ENCODE measurements at places on chromosomes 5 and 9.

DNA sequence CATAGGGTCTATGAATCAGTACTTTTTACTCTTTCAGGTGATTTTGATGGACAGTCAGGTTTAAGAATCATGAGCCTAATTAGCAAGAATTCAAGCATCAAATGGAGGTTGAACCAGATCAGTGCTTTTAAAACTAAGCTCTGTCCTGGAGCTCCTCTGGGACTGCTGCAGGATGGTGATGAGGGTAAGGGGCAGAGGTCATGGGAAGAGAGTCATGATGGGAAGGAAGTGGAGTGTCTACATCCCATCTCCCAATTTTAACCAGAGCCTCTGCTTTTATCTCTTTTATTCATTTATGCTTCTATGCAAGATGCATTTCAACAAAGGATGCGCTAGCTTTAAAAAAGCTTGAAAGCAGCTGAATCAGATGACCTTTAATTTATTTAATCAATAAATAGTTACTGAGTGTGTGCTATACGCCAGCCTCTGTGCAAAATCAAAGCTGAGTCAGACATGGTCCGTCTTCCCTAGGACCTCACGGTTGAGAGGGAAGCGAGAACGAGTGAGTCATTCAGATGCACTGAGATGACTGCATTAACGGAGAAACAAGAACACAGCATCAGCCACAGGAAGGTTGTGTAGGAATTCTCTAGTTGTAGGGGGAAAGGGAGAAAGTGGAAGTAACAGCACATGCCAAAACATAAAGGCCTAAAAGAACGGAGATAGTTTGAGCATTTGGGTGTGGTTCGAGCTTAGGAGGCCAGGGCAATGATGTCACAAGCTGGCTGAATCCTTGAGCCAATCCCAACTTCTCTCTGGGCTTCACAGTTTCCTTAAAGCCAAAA, 441.6 kb upstream of the BRINP1 start:
- DNase-seq, result no peak

- no peak for DNase-seq
Measured at GRCh38 chr5:143215690-143216089, 187.8 kb downstream of the NR3C1 start.

DNA sequence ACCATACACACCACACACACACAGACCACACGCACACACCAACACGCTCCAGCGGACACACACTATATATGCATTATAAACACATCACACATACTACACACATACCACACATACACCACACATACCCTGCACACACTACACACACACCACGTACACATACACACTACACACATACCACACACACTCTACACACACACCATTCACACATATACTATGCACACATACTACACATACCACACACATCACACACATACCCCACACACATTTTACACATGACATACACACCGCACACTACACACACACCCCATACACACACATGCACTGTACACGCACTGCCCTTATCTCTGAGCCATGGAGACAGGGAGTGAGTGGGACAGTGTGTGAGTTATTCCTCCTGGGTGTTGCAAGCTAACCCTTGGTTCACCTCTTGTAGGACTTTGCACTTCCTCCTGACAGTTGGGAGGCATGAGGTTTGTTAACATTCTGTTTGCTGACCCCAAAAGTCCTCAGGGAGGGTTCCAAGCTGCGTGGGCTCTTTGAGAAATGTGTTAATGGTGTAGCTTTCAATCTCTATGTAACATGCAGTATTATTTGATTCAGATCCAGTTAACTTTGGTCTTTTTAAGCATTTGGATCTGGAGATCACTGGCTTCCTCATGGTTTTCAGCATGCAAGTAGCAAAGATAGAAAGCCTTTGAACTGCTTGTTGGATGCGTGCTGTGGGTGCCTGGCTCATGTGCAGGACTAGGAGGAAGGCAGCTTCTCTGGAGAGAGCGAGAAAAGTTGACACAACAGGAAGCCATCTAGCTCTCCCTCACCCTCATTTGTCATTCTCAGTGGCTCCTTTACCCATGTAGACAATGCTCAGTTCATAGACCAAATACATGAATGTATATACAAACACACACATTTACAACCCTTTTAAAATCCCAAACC, 13.7 kb downstream of the IL31RA start:
- no peak for DNase-seq

DNA sequence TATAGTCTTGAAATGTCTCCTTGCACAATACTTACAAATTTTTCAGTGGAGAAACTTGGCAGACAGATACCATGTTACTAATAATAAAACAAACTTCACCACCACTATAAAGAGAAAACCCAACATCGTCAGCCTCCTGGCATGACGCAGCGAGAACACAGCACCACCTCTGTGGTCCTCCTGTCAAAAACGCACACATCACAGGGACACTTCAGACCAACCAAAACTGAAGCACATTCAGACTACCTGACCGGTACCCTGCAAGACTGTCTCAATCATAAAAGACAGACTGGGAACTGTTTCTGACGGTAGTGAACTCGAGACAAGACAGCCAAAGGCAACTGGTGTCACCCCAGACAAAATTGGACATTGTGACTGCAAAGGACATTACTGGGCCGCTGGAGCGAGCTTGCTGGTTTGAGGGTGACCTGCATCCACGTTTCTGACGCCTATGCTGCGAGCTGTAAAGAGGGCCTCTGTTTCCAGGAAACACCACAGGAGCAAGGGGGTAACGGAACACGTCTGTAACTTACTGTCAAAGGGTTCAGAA, 34.4 kb downstream of the NSUN2 start:
- no peak for DNase-seq

DNA sequence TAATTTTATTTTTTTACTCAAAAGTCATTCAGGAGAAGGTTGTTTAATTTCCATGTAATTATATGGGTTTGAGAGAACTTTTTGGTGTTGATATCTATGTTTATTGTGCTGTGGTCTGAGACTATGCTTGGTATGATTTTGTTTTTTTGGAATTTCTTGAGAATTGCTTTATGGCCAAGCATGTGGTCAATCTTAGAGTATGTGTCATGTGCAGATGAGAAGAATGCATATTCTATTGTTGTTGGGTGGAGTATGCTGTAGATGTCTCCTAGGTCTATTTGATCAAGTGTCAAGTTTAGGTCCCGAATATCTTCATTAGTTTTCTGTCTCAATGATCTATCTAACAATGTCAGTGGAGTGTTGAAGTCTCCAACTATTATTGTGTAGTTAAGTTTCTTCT, 134.9 kb downstream of the HMHB1 start:
- no peak for DNase-seq

GRCh38 chr5:168525856-168526255, 3.2 kb upstream of the FBLL1 start:
- DNase-seq, result no peak

GRCh38 chr5:133996683-133997252, 8.0 kb downstream of the VDAC1 start:
- no peak for DNase-seq

DNA sequence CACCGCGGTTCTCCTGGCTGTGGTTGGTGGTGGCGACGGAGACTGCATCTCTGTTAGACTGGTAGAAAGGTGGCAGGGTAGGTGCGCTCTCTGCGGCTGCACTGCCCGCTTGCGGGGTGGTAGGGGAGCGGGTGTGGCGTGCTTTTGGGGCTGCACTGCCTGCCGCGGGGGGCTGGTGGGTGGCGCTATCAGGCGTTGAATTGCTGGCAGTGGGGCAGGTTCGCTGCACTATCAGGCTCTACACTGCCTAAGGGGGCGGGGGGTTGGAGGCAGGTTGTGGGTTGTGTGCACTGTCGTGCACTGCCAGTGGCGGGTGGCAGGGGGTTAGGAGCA, 21.0 kb upstream of the TRIM52 start:
- no peak for DNase-seq

DNA sequence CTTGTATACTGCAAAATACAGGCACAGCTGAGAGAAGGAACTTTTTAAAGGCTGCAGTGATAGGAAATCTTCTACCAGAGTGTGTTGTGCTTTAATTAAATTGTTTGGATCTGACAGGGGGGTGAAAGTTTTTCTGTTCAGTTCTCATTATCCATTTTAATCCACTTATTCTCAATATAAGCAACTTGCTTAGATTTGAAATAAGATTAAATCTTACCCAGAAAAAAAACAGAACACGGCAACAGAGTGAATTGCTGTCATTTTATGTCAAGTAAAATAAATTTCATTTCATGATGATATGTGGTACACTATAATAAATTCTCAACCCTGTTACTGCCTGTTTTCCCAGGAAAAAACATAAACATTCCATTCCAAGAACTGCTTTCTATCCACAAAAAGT, 37.1 kb upstream of the CAMK4 start:
- no peak for DNase-seq

DNA sequence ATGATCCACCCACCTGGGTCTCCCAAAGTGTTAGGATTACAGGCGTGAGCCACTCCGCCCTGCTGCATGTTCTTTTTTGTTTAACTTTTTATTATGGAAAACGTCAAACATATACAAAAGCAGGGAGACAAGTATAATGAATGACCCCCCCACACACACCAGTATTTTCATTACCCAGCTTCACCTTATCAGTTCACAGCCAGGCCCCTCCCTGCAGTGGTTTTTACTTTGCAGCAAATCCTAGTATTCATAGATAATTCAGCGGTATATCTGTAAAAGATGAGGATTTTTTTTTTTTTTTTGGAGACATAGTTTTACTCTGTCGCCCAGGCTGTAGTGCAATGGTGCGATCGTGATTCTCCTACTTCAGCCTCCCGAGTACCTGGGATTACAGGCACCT, 2.3 kb downstream of the POMT1 start:
- no peak for DNase-seq

GRCh38 chr9:128798896-128799295, 11.8 kb downstream of the TBC1D13 start:
- DNase-seq, result no peak

DNA sequence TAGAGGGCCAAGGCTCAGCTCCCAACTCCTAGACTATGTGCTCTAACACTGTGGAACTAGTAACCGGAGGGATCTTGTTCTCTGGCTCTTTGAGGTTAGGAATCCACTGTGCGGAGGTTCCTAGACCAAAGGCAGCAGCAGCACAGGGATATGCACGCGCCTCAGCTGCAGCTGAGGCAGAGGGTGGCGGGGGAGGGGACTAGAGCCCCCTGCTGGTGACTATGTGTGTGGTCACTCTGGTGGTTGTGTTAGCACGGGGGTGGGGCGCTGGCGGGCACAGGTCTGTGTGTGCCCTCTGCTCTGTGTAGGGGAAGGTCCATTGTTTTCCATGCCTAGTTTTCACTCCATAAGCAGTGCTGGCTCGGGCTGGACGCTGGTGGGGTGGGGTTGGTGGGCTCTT, 458.0 kb upstream of the IZUMO3 start:
- DNase-seq, result no peak

- DNase-seq, result no peak
Measured at GRCh38 chr5:173328844-173329490, 753 bp upstream of the STC2 start.

- DNase-seq, result no peak
Measured at GRCh38 chr9:112720113-112720780, 2.3 kb upstream of the INIP start.

GRCh38 chr5:39605145-39605544, 180.4 kb upstream of the DAB2 start:
- DNase-seq, result no peak

All from activated CD4-positive, alpha-beta T cell treated with anti-CD3 and anti-CD28 coated beads for 24 hours (primary cell).